ENCODE measurements at places on chromosomes 5 and 9.

DNA sequence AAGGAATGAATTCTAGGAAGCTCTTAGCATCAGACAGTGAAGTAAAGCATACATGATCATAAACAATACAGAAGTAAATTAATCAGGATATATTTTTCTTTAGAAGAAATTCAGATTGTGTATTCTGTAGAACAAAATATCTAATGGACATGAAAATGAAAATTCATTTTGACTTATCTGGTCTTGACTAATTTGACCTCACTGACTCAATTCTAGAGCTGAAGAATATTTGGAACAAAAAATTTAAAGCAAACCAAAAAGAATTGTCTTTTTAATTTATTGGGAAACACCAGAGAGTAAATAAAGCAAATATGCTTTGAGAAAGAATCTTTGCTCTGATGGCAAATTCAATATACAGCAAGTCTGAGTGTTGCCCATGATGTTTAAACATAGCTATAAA lies 2.8 kb upstream of the PPP2CA start:
- no peak for DNase-seq

GRCh38 chr5:58786035-58786434 lies 203.2 kb downstream of the RAB3C start:
- DNase-seq = no peak

DNA sequence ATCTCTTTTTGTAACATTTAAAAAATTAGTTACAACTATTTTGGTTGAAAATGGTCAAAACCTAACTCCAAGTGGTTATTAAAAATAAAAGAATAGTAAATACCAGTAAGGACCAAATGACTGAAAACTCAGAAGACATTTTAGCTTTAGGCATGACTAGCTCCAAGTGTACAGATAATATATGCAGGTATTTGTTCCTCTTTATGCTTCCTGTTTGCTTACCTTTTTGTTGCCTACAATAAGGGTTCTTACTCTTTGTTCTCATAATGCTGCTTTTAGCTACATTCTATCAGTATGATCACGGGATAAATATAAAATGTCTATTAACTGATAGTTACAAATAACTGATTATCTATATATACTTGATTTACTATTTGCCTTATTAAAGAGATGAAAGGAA lies 259.6 kb downstream of the CDH12 start:
- no peak for DNase-seq

DNA sequence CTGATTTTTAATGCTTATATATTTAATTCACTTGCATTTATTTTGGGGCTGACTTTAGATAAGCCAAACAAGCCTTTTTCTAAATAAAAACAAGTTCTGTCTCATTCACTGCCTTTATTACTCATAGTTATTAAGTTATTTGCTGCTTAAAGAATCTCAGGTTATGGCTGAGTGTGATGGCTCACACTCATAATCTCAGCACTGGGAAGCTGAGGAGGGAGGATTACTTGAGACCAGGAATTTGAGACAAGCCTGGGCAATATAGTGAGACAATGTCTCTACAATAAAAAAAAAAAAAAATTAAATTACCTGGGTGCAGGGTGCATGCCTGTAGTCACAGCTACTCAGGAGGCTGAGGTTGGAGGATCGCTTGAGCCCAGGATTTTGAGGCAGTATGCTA lies 85.0 kb upstream of the MAN2A1 start:
- no peak for DNase-seq

GRCh38 chr5:174294891-174295620 lies 249.6 kb downstream of the NSG2 start:
- no peak for DNase-seq

- no peak for DNase-seq
These were observed 50.5 kb downstream of the PSD2 start for GRCh38 chr5:139845846-139846681.

DNA sequence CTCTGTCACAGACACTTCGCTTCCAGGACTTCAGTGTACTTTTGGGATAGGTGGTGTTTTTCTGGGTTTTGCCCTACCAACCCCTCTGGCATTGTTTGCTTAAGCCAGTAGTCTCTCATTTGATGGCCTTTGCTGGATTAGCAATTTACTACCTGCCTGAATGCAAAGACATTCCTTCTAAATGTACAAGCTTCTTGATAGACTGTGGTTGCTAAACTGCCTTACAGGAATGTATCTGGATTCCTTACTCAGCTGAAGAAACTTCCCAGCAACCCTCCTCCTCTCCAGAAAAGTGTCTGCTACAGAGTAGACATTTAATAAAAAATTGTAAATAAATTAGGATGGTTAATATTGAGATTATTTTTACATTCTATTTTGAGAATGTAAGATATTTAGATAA lies 1916.7 kb downstream of the EFNA5 start:
- DNase-seq = no peak

- DNase-seq = peak; percentile 25
These were observed 683 bp downstream of the DBN1 start for GRCh38 chr5:177472460-177473442.

- DNase-seq = no peak
These were observed 79.1 kb upstream of the CDKN2B start for GRCh38 chr9:22088053-22088716.

DNA sequence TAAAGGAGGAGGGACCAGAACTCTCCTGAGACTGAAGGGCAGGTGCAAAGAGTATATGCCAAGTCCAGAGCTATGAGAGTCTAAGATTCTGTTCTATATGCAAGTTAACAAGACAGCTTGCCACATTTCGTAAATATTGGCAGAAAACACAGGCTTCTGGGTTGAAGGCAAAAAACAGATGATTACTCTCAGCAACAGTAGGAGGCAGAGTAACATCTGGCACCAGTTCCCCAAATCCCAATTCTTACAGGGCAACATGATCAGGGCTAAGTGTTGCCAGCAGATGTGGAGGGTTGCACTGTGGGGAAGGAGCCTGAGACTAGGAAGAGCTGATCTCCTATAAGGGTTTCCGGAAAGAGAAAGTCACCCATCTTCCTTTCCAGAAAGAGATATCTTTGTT lies 179.4 kb downstream of the PJA2 start:
- no peak for DNase-seq

DNA sequence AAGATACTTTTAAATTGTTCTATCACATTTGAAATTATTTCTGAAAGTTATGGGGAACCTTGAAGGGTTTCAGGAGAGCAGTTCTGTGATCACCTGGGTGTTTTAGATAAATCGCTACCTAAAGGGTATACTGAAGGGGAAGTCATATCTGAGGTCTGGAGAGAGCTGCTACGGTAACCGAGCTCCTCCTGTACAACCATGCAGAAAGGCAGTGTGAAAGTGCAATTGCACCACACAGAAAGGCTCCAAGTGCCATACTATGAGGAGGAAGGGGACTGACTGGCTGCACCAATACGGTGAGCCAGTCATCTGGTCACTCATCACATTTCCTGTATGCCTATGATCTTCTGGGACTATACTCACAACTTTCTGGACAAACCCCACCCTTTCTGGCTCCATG lies 241.4 kb upstream of the SLC24A2 start:
- no peak for DNase-seq

- DNase-seq = no peak
These were observed 15.1 kb downstream of the SLC28A3 start for GRCh38 chr9:84325347-84325973.

- DNase-seq = no peak
These were observed 33.1 kb upstream of the ORM1 start for GRCh38 chr9:114289571-114290481.

DNA sequence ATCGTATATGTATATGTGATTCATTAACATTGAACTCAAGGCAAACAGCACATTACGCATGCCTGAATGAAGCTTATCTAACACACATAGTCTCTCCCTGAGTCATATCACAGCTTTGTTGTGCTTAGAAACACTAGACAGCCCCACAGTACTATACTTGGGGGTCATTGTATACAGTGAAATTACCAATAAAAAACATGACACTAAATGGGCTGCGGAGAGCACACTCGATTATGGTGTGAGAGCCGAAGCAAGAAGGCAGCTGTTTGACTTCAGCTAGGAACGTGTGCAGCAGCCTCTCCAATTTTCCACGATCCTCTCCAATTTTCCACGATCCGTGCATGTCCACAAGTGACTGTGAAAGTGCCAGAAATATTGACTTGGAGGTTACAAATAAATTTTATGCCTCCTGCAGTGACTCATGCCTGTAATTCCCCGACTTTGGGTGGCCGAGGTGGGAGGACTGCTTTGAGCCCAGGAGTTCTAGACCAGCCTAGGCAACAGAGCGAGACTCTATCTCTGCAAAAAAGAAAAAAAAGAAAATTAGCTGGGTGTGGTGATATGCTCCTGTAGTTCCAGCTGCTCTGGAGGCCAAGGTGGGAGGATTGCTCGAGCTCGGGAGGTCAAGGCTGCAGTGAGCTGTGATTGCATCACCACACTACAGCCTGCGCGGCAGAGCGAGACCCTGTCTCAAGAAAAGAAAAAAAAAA lies 102.4 kb downstream of the DAPK1 start:
- peak; percentile 73 for DNase-seq

DNA sequence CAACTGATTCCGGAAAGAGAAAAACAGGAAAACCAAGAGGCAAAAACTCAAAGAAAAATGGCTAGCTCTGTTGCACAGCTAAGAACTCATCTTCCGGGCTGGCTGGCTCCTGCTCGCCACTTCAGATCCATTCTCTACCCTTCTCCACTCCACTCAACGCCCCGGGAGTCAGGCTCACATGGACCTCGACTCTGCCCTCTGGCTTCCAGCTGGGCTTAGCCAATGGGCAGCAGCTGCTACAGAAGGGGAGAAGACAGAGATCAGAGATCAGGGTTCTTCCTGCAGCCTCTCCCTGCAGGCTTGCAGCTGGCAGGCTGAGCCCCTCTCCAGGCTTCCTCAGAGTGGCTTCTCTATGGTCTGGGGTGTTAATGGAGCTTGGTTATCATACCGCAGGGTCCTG lies 187.5 kb downstream of the MED10 start:
- no peak for DNase-seq

DNA sequence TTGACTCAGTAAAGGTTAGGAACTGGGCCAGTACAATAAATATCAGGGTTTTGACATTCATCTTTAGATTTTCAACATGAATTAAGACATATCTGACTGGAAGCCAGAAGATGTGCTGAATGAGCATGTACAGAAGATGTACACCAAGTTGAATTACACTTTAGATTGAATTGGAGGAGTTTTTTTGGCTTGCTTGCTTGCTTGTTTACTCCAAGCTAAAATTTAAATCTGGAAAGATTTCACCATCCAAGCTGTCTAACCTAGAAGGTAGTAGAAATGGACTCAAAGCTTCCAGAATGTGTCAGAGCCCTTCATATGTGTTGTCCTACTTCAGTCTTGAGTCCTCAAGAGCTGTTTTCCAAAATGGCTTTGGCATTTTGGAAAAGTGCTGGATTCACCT lies 49.0 kb upstream of the FCHO2 start:
- no peak for DNase-seq

DNA sequence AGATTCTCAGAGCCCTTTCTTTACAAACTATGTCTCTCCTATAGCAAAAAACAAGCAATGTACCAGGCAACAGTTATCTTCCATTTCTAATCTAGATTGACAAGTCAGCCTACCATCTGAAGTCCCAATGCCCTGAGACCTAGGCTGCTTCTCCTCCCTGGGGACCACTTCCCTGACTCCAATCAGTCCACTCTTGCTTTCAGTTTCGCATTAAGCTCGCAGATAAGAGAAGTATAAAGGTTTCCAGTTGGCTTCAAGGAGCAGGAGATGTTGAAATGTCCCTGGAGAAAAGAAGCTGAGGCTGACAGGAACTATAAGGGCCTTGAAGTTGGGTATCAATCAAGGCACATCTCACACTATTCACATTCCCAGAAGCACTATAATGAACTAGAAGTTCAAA lies 32.3 kb downstream of the ERP44 start:
- DNase-seq = no peak

DNA sequence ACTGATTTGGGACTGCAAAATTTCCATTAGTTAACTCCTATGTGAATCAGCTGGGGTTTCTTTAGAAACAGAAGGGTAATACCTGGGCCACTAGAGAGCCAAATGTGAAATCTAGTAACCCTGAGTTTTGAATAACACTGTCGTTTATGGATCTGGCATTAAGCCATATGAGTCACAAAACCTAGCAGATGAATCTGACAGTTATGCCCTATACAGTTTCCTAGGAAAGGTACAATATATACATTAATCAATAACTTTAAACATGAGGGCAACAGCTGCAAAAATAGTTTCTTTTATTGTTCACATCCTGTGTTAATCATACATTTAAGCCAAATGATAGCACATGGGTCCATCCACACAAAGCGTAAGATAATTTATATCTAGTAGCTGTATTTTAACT lies 56.9 kb downstream of the PAM start:
- no peak for DNase-seq

- no peak for DNase-seq
These were observed 29.7 kb downstream of the F2R start for GRCh38 chr5:76745670-76746069.

GRCh38 chr5:132090107-132090506 lies 16.5 kb downstream of the CSF2 start:
- no peak for DNase-seq

Measured in HepG2 (cell line).